IMR-90 (cell line): ENCODE measurements at places on chromosomes 6 and 20. TPM values are rescaled to one million over a fixed set of nuclear protein-coding genes. Genes with fewer than 3 reads are reported as not detected.
A peak's percentile ranks its signal among the peaks of the same experiment; 100 is the strongest.

Gene MCUR1
- 4.1 and 5.6 TPM in 2 replicates for total RNA-seq

Gene PRPH2
- total RNA-seq = 0.83 and 1.1 TPM in 2 replicates

GRCh38 chr6:105603788-105604586 is 201.1 kb upstream of the PREP start:
- peak; percentile 76 for DNase-seq

Gene FRK
- total RNA-seq = under 0.01 TPM in 2 replicates

Gene MAP7
- total RNA-seq = 0.28 and 0.36 TPM in 2 replicates

DNA sequence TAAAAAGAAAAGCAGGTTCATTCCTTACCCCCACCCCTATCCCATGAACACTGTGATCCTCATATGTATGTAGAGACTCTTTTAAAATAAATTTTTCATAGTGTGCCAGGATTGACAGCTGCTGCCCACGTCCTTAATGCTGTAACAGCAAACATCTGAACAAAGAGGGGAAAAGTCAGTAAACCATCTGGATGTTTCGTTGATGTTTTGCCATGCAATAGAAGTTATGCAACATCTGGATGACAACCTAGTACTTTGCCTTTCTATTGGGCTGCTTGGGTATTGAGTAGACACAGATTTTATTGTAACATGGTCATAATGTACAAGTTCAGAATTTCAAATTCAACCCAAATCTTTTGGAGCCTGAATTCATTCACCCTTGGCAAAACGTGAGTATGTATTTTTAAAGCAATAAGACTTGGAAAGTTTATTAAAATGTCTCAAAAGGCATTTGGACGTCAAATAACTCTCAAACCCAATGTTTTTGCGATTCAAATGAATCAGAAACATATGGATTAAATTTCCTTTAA is 500.3 kb downstream of the DHX35 start:
- DNase-seq = no peak

- no peak for DNase-seq
These were observed 55.5 kb downstream of the RFX6 start for GRCh38 chr6:116932496-116932895.

GRCh38 chr6:114249522-114249921 is 93.3 kb downstream of the HS3ST5 start:
- DNase-seq = no peak

Gene TFAP2C
- under 0.01 TPM in 2 replicates for total RNA-seq

GRCh38 chr6:118371955-118372354 is 176.1 kb upstream of the PLN start:
- DNase-seq = no peak

DNA sequence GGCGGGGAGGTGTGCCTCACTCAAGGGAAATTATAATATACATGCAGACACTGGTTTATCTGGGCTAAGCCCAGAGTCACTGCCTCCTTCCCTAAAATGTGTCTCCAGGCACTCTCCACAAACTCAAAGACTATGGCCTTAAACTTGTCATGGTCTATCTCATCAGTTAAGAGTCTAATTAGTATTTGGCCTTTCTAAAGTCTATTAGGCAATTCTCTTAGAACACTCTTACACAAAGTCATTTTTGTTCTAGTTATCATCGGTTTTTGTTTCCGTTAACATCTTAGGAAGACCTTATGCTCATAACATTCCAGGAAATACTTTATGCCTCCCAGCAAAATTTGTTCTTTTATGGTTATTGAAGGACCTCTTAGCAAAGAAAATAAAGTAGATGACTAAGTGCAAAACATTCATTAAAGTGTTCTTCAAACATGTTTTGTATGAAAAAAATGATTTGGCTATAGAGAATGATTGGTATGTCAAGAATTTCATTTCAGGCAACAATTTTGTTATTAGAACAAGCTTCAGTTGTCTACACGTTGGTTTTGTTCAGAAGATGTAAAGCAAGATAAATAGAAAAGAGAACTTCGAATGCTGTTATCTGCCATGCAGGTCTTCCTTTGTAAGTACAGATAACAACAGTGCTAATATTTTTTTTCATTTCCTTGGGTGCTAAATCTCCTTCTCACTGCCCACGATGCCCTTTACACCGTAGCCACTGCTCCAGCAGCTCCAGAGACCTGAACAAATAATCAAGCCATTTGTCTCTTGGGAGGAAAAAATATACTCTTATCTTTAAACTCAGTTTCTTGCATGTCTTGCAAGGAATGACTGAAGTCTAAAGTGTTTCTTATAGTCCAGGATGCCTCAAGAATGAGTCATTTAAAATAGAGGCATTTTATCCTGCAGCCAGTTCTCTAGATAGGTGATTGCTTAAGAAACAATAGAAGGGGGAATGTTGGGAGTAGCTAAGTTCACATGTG is 170.4 kb downstream of the HTR1B start:
- peak; percentile 80 for DNase-seq

Gene DNPH1
- total RNA-seq = 19.0 and 22.8 TPM in 2 replicates

DNA sequence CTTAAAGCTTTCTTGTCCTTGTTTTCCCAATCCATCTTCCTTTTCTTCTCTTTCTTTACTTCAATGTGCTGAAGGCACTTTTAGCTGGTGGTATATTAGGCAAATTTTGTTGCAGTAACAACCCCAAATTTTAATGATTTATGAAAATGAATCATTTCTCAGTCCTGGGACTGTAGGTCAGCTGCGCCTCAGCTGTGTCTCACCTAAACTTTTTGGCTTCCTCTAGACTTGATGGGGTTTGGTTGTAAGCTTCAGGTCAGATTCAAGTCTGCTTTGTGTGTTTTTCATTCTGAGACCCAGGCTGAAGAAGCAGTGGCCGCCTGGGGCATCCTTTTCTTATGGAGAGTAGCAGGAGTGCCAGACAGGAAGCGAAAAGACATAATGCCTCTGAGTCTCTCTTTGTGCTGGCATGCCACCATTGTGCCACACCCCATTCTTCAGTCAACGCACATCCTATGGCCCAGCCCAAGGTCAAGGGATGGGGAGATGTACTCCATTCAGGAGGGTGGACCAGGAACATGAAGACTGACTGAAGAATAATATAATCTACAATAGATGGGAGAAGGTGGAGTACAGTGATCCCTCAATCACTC is 28.9 kb upstream of the CD83 start:
- DNase-seq = no peak

DNA sequence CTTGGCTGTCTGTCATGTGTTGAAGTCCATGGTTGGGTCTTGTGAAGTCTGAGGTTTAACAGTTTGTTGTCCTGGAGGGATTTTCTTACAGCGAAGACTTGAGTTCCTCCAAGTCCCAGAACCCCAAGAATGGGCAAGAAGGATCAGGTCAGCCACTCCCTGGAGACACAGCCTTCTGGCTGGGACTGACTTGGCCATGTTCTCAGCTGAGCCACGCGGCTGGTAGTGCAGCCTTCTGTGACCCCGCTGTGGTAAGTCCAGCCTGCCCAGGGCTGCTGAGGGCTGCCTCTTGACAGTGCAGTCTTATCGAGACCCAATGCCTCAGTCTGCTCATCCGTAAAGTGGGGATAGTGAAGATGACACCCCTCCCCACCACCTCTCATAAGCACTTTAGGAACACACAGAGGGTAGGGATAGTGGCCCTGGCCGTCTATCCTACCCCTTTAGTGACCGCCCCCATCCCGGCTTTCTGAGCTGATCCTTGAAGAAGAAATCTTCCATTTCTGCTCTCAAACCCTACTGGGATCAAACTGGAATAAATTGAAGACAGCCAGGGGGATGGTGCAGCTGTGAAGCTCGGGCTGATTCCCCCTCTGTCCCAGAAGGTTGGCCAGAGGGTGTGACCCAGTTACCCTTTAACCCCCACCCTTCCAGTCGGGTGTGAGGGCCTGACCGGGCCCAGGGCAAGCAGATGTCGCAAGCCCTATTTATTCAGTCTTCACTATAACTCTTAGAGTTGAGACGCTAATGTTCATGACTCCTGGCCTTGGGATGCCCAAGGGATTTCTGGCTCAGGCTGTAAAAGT is 43.5 kb downstream of the SIRPA start:
- no peak for DNase-seq

DNA sequence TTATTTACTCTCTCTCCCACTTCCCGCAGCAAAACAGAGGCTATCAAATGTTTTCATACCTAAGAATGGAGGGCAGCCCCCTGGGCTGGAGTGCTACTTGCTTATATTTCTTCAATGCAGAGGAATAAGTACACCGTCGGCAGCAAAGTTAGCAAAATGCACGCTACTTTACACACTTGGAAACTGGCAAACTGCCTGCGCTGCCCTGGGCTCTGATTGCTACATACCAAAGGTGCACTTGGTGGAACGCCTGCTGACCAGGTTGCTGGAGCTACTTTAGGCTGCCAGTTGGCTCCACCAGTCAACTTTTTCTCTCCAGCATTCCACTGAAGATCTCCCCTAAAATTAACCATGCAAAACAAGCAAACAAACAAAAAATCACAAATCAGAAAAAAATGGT is 62.4 kb downstream of the PRSS35 start:
- DNase-seq = no peak

GRCh38 chr20:34632870-34633452 is 43.9 kb downstream of the PIGU start:
- no peak for DNase-seq

DNA sequence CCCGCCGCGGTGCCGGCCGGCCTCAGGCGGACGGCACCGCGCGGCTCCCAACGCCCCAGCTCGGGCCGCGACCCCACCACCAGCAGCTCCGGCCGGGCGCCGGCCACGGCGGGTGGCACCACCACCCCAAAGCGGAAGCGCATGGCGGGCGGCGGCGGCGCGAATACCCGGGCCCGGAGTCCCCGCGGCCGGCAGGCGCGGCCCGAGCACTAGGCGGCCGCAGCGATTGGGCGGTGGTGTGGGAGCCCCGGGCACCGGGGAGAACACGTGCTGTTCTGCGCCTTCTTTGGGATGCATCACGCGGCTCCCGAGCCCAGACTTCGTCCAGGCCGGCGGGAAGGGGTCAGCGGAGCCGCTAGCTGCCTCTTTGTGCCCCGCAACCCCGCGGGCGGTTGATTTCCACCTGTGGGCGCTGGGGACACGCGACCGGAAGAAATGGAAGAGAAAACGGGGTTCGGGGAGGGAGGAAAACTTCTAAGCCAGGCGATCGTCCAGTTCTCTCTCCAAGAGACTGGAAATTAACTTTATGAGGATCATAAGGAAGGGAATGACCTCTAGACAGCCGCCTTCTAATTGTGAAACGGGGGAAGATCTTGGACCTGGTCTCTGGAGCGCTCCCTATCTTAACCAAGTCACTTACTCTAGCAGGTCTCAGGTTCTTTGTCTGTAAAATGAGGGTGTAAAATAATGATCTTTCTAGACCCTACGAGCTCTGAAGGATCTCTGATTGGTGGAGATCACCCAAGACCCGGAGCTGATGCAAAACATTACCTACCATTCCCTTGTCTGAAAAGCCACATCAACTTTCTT is at the start of gene EPM2A:
Gene EPM2A, minus strand, starts transcription at position 165 of the 810 bp plus-strand sequence. Its CDS starts 22 bp downstream, at position 143.
- DNase-seq = peak; percentile 78

GRCh38 chr20:32979201-32979998 is 24.8 kb downstream of the SUN5 start:
- no peak for DNase-seq

- DNase-seq = no peak
These were observed 7.4 kb downstream of the TAAR2 start for GRCh38 chr6:132616677-132617076.

- peak; percentile 30 for DNase-seq
These were observed 937 bp downstream of the TAF8 start for GRCh38 chr6:42051268-42051653.

- no peak for DNase-seq
These were observed 86.4 kb downstream of the MAP3K7 start for GRCh38 chr6:90500458-90500857.

GRCh38 chr6:49202924-49203536 is 260.0 kb downstream of the MMUT start:
- DNase-seq = no peak

GRCh38 chr20:44728801-44729443 is 13.8 kb downstream of the CCN5 start:
- DNase-seq = peak; percentile 68

Gene ADGRB3
- not detected in 2 replicates for total RNA-seq

Gene SLC2A4RG
- total RNA-seq = 5.0 and 8.1 TPM in 2 replicates

Gene EDN3
- total RNA-seq = not detected in 2 replicates

DNA sequence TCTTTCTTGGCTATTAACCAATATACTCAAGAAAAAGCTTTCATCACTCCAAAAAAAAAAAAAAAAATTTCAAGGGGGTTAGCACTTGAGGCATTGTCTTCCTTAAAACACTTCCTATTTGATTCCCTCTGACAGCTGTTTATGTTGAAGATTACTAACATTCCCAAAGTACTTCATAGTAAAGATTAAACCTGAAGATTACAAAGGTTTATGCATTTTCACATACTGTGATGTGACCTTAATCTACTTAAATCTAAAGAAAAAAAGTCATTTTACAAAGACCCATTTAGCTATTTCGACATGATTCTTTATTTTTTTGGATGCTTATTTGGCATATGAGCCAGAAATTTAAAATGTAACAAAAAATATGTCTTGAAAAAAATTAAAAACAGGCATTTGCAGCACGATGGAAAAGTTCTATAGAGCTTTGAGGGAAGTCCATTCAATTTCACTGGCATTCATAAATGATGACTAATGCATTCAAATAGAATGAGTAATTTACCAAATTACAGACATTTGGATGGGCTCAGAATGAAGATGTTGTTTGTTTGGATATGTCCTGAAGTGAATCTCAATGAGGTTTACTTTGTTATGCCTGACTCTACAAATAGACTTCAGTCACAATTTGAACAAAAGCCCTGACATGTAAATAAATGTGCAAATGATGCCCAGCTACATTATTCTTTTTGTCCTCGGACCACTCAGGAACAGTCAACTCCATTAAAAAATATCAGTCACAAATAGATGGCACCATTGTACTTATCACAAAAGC is 674.6 kb upstream of the MARCKS start:
- peak; percentile 83 for DNase-seq

DNA sequence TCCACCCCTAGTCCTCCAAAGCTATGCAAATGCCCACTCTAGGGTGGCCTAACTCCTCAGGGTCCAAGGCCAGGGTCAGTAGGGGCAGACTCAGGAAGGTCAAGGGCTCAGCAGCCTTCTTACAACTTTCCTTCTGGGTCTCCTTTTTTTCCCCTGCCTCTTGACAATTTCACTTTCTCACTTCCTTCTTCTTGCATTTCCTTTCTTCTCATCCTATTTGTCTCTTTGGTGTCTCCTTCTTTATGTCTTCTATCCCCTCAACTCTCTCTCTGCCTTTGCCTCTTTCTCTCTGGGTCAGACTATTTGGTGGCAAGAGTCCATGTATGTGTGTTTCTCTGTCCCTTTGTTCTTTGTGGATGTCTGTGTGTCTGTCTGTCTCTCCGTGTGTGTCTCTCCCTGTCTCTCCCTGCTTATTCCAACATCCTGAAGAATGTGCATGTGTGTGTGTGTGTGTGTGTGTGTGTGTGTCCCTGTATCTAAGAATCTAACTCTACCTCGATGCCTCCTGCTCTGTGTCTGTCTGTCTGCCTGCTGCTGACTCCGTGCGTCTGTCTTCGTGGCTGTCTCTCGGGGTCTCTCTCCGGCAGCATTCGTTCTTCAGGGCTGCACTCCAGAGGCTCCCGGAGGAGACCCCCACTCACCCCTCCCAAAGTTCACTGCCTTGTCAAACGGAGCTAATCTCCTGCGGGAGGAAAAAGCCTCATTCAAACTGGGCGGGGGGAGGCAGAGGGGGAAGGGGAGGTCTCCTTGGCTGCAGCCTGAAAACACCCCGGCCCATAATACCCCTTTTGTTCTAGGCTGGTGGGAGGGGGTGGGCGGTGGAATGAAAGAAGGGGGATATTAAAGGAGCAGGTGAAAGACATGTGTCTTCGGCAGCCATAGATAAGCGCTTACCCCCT is 51.7 kb upstream of the FOXP4 start:
- DNase-seq = no peak
